ENCODE measurements at places on chromosomes 5 and 9. TPM values are rescaled to one million over a fixed set of nuclear protein-coding genes. Genes with fewer than 3 reads are reported as not detected.

DNA sequence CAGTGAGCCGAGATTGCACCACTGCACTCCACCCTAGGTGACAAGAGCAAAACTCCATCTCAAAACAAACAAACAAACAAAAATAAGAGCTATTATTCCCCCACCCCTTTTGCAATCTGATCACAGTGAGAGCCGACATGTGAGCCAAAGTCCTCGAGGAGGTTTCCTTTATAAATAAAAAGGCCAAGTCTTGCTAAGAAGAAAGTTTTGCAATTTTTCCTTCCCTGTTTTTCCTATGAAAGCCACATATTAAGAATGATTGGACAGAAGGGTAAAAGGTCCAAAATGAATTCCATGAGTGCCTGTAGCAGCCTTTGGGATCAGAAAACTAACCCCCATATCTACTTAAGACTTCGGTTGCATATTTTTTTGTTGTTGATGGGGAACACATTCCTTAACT, 179.7 kb downstream of the TSSK1B start:
- no peak overlapping the region for H3K4me3 ChIP-seq
- H3K27ac ChIP-seq: no peak overlapping the region
- no peaks in the 10 kb centered on the region for H3K4me1 ChIP-seq
- H3K36me3 ChIP-seq: no peaks in the 10 kb centered on the region

- H3K36me3 ChIP-seq: peaks cover 28% of the 10 kb centered on the region
- peak overlapping the region; percentile 99 for H3K4me3 ChIP-seq
- H3K4me1 ChIP-seq: no peaks in the 10 kb centered on the region
- no peaks in the 10 kb centered on the region for H3K27me3 ChIP-seq
- DNase-seq: no peak
Measured at GRCh38 chr5:65625743-65626142, 916 bp downstream of the SHLD3 start.

The SLC6A18 gene
- total RNA-seq: not detected

The PCDHGA10 gene
- total RNA-seq: 3.7 TPM

DNA sequence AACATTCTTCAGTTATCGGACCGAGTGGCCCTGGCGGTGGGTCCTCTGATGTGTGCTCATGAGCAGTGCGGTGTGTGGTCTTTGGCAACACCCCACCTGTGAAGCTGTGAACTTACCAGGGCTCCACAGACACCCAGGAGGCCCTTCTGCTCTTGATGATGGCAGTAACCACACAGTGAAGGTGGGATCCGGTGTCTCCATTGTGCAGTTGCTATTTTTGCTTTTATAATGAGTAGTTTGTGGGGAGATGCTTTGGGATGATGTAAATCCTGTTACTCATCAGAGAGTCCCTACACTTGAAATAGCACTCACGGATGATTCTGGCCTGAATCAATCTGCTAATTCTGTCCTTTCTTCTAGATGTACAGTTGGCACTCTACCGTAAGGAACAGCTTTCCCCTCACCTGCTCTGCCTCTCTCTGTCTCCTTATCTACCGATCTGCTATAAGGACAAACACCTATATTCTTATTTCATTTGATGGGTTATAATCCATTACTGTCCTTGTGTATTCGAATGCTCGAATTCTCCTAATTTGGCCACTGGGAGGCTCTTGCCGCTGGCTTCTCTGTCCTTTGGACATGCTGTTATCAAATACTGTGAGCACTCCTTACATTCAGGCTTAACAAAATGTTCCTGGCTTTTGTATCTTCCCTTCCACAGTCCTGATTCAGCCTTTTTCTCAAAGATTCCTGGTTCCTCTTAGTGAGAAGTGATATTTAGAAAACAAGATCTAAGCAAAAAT, 20.2 kb downstream of the ATPSCKMT start:
- no peaks in the 10 kb centered on the region for H3K4me1 ChIP-seq
- H3K4me3 ChIP-seq: no peak overlapping the region
- H3K36me3 ChIP-seq: peaks cover 5% of the 10 kb centered on the region

- no peak for DNase-seq
- no peaks in the 10 kb centered on the region for H3K27me3 ChIP-seq
- peaks cover 9% of the 10 kb centered on the region for H3K4me1 ChIP-seq
- H3K36me3 ChIP-seq: no peaks in the 10 kb centered on the region
- no peak overlapping the region for H3K27ac ChIP-seq
Measured at GRCh38 chr5:160174290-160174689, 55.0 kb upstream of the FABP6 start.

The PSAT1 gene
- total RNA-seq: 69.5 TPM

GRCh38 chr9:100126423-100126822, 27.4 kb downstream of the INVS start:
- H3K4me3 ChIP-seq: no peak overlapping the region
- no peaks in the 10 kb centered on the region for H3K27me3 ChIP-seq
- H3K36me3 ChIP-seq: no peaks in the 10 kb centered on the region
- no peaks in the 10 kb centered on the region for H3K4me1 ChIP-seq
- H3K27ac ChIP-seq: no peak overlapping the region
- DNase-seq: no peak

- peaks cover 12% of the 10 kb centered on the region for H3K27me3 ChIP-seq
- no peaks in the 10 kb centered on the region for H3K4me1 ChIP-seq
Measured at GRCh38 chr9:84169240-84169639, 171.3 kb downstream of the SLC28A3 start.

DNA sequence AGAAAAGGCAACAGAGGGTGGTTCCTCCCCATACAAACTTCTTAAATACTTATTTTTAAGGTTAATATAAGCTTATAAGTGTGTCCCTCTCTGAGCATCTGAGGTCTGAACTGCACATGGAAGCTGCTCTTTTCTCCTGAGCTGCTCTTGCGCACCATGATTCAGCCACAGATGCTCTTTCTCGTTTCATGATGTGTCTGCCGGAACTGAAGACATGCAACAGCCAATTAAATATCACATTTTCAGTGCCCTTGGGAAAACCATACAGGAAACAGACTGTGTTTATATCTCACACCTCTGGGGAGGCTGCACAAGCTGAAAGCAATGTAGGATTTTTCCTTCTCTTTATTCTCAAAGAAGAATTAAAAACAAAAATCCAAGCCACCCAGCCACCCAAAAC, 96.8 kb upstream of the NREP start:
- DNase-seq: no peak
- H3K4me1 ChIP-seq: no peaks in the 10 kb centered on the region
- H3K36me3 ChIP-seq: no peaks in the 10 kb centered on the region
- no peak overlapping the region for H3K4me3 ChIP-seq
- no peaks in the 10 kb centered on the region for H3K27me3 ChIP-seq

- H3K27ac ChIP-seq: no peak overlapping the region
- H3K4me3 ChIP-seq: no peak overlapping the region
- H3K4me1 ChIP-seq: no peaks in the 10 kb centered on the region
- no peaks in the 10 kb centered on the region for H3K27me3 ChIP-seq
- DNase-seq: no peak
- H3K36me3 ChIP-seq: peaks cover 19% of the 10 kb centered on the region
Measured at GRCh38 chr5:1495525-1495897, 28.2 kb downstream of the LPCAT1 start.

The ECM2 gene
- total RNA-seq: not detected

- H3K36me3 ChIP-seq: no peaks in the 10 kb centered on the region
- H3K4me3 ChIP-seq: no peak overlapping the region
- no peaks in the 10 kb centered on the region for H3K4me1 ChIP-seq
- no peak for DNase-seq
- H3K27me3 ChIP-seq: no peaks in the 10 kb centered on the region
- H3K27ac ChIP-seq: no peak overlapping the region
Measured at GRCh38 chr5:179427676-179428056, 82.4 kb upstream of the ADAMTS2 start.

The C9orf153 gene
- total RNA-seq: not detected

- H3K4me1 ChIP-seq: no peaks in the 10 kb centered on the region
- H3K4me3 ChIP-seq: no peak overlapping the region
- no peaks in the 10 kb centered on the region for H3K36me3 ChIP-seq
- no peak for DNase-seq
Measured at GRCh38 chr9:114754581-114754980, 51.3 kb downstream of the TNFSF15 start.

The CNTNAP3 gene
- 6.3 TPM for total RNA-seq

DNA sequence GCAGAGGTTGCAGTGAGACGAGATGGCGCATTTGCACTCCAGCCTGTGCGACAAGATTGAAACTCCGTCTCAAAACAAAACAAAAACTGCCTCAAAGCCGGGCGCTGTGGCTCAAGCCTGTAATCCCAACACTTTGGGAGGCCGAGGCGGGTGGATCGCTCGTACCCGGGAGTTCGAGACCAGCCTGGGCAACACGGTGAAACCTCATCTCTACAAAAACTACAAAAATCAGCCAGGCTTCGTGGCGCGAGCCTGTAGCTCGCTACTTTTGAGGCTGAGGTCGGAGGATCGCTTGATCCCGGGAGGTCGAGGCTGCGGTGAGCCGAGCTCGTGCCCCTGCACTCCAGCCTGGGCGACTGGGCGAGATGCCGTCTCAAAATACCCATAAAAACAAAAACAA, 988 bp downstream of the GFM2 start:
- peak overlapping the region; percentile 99 for H3K4me3 ChIP-seq
- H3K27me3 ChIP-seq: no peaks in the 10 kb centered on the region
- H3K27ac ChIP-seq: peak overlapping the region; percentile 98
- no peak for DNase-seq

The C1QTNF3 gene
- 2.1 TPM for total RNA-seq

DNA sequence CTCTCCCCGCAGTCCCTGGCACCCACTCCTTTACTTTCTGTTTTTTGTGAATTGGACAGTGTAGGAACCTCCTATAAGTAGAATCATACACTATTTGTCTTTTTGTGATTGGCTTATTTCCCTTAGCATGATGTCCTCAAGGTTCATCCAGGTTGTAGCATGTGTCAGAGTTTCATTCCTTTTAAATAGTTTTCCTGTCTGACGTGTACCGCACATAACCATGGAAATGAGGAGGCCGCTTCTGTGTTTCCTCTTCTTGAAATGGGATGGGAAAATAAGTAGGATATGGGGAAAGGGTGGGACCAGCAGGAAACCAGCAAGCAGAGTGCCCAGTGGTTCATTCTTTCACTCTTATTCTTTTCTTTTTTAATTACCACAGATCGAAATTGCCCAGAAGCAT, 72.6 kb upstream of the ENTREP1 start:
- no peaks in the 10 kb centered on the region for H3K4me1 ChIP-seq
- no peaks in the 10 kb centered on the region for H3K27me3 ChIP-seq
- H3K36me3 ChIP-seq: peaks cover 46% of the 10 kb centered on the region

DNA sequence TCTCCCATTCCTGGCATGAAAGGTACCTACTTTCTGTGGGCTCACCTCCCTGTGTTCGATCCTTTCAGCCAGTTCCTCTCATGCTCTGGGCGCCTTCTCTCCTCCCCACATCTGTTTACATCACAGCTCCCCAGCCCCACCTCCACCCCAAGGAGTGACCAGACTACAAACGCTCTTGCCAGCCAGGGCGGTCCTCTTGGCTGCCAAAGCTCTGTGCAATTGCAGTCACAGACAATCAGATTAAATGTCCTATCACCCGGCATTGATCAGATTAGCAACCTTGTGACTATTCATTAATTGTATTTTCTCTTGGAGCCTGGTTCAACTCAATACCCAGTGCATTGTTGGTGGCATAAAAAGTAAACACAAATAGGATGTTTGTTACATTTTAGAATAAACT, 211.2 kb upstream of the TBCA start:
- peaks cover 15% of the 10 kb centered on the region for H3K36me3 ChIP-seq
- no peak overlapping the region for H3K27ac ChIP-seq
- no peak overlapping the region for H3K4me3 ChIP-seq
- no peak for DNase-seq
- no peaks in the 10 kb centered on the region for H3K27me3 ChIP-seq

GRCh38 chr5:45697201-45697600, 1.0 kb upstream of the HCN1 start:
- no peak overlapping the region for H3K4me3 ChIP-seq
- no peak overlapping the region for H3K27ac ChIP-seq
- no peak for DNase-seq
- no peaks in the 10 kb centered on the region for H3K27me3 ChIP-seq
- no peaks in the 10 kb centered on the region for H3K4me1 ChIP-seq
- H3K36me3 ChIP-seq: no peaks in the 10 kb centered on the region

DNA sequence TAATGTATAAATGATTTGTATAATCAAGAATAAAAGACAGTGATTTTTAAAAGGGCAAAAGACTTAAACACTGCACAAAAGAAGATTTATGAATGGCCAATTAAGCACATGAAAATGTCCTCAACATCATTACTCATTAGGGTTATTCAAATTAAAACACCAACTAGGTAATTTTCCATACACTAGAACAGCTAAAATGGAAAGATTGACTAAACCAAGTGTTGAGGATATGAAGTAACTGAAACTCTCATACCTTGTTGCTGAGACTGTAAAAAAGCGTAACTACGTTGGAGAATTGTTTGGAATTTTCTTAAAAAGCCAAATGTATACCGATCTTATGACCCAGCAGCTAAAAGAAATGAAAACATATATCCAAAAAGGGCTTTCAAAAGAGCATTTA, 144.9 kb downstream of the SGCD start:
- H3K4me1 ChIP-seq: no peaks in the 10 kb centered on the region
- H3K27me3 ChIP-seq: no peaks in the 10 kb centered on the region
- H3K36me3 ChIP-seq: no peaks in the 10 kb centered on the region
- no peak overlapping the region for H3K27ac ChIP-seq
- DNase-seq: no peak

GRCh38 chr5:179375236-179375685, 30.0 kb upstream of the ADAMTS2 start:
- H3K27ac ChIP-seq: no peak overlapping the region
- H3K27me3 ChIP-seq: peaks cover 15% of the 10 kb centered on the region
- H3K4me3 ChIP-seq: no peak overlapping the region
- DNase-seq: no peak
- H3K4me1 ChIP-seq: no peaks in the 10 kb centered on the region

The SNX24 gene
- total RNA-seq: 16.1 TPM

All from Calu3 (cell line).